ENCODE measurements at places on chromosomes 11 and 22. TPM values are rescaled to one million over a fixed set of nuclear protein-coding genes. Genes with fewer than 3 reads are reported as not detected.

MS4A4A gene
- not detected for total RNA-seq

OR51Q1 gene
- total RNA-seq: not detected

GLYATL2 gene
- not detected for total RNA-seq

NXPE1 gene
- not detected for total RNA-seq

RELA gene
- total RNA-seq: 85.2 TPM

DNA sequence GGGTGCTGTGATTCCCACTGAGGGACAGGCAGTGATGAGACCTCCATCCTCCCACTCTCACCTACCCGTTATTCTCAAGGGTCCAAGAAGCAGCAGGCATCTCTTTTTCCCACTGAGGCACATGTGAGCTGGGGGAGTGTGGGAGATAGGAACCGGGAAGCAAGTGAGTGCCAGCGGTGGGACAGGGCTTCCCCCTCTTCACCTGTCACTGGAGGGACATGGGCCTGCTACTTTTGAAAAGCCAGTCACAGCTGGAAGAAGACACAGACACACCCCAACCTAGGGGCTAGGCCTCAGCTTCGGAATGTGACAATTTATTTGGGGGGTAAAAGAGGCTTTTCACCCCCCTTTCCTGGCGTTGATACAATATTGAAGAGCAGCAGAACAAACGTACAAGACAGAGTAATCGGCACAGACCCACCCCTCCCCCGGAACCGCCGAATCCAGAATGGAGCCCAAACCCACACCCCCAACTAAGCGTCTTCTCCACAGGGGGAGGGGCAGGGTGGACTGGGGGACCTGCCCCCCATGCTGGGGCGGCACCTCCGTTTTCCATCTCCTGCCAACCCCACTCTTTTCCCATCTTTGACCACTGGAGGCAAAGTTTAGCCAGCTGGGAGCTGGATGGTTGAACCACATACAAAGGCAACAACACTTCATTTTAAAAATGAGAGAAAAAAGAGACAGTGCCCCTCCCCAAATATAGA, 10.7 kb downstream of the CBX6 start:
- no peak for DNase-seq
- H3K4me1 ChIP-seq: peaks cover 5% of the 10 kb centered on the region
- H3K4me3 ChIP-seq: no peak overlapping the region
- H3K36me3 ChIP-seq: no peaks in the 10 kb centered on the region
- no peak overlapping the region for H3K27ac ChIP-seq

- H3K27me3 ChIP-seq: peaks cover 13% of the 10 kb centered on the region
- H3K27ac ChIP-seq: no peak overlapping the region
- peaks cover 5% of the 10 kb centered on the region for H3K4me1 ChIP-seq
- DNase-seq: no peak
- no peak overlapping the region for H3K4me3 ChIP-seq
Observed at GRCh38 chr11:113613619-113614018, 92.5 kb downstream of the TMPRSS5 start.

DNA sequence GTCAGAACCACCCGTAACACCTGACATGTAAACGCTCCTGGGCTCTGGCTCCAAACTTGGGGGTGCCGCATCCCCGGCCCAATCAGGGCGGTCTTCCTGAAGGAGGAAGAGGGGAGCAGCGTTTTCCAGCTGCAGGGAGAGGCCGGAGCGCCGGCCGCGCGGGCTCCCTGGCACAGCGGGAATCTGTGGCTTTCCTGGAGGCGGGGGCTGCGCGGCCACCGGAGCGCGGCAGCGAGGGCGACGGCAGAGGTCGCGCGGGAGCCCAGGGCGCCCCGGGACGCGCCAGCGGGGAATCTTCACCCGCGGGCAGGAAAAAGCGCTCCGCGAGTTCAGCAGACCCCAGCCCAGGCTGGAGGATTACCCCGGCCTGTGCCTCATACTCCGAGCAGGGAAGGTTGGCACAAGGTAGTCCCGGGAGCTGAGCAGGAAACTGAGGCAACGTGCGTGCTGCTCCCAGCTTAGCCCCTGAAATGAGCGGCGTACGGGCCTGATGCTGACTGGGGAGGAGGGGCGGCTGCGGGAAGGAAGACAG, 600 bp upstream of the ESAM start:
- no peak overlapping the region for H3K27ac ChIP-seq
- peaks cover 19% of the 10 kb centered on the region for H3K27me3 ChIP-seq

GRCh38 chr11:64544616-64545296, 46.3 kb upstream of the SLC22A12 start:
- DNase-seq: peak; percentile 5
- H3K27me3 ChIP-seq: peaks cover 15% of the 10 kb centered on the region
- no peak overlapping the region for H3K27ac ChIP-seq
- H3K4me1 ChIP-seq: no peaks in the 10 kb centered on the region

DNA sequence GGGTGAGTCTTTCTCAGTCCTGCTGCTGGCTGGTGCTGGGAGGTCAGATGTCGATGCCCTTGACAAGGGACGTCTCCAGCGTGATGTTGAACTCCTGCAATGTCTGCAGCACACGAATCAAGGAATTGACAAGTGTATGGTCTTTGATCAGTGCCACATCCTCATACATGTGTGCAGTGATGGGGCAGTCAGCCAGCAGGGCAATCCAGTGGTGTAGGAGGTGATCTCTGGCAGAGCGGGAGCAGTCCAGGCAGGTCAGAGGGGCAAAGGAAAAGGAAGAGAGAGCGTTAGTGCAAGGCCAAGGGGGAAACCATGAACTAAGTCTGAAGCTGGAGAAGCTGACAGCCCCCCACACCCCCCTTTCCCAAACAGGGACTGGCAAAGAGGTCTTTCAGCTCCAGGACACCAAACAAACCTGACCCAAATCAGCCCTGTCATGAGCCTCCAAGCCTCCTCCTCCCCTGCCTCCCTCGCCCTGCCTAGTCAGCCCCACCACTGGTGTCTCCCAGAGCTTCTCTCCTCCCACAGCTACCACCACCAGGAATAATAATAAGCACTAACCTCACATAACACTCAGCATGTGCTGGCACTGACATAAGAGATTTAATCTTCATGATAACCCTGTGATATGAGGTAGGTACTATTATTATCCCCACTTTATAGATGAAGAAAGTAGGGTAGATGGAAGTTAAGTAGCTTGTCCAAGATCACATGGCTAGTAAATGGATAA, 48.4 kb upstream of the SCUBE2 start:
- no peak for DNase-seq
- peaks cover 7% of the 10 kb centered on the region for H3K4me1 ChIP-seq
- no peaks in the 10 kb centered on the region for H3K27me3 ChIP-seq
- no peak overlapping the region for H3K4me3 ChIP-seq
- H3K27ac ChIP-seq: no peak overlapping the region

GRCh38 chr11:61899146-61899841, 7.9 kb upstream of the FADS3 start:
- H3K4me1 ChIP-seq: peaks cover 5% of the 10 kb centered on the region
- DNase-seq: peak; percentile 89
- H3K36me3 ChIP-seq: no peaks in the 10 kb centered on the region
- H3K4me3 ChIP-seq: peak overlapping the region; percentile 20
- H3K27ac ChIP-seq: peak overlapping the region; percentile 72

DNA sequence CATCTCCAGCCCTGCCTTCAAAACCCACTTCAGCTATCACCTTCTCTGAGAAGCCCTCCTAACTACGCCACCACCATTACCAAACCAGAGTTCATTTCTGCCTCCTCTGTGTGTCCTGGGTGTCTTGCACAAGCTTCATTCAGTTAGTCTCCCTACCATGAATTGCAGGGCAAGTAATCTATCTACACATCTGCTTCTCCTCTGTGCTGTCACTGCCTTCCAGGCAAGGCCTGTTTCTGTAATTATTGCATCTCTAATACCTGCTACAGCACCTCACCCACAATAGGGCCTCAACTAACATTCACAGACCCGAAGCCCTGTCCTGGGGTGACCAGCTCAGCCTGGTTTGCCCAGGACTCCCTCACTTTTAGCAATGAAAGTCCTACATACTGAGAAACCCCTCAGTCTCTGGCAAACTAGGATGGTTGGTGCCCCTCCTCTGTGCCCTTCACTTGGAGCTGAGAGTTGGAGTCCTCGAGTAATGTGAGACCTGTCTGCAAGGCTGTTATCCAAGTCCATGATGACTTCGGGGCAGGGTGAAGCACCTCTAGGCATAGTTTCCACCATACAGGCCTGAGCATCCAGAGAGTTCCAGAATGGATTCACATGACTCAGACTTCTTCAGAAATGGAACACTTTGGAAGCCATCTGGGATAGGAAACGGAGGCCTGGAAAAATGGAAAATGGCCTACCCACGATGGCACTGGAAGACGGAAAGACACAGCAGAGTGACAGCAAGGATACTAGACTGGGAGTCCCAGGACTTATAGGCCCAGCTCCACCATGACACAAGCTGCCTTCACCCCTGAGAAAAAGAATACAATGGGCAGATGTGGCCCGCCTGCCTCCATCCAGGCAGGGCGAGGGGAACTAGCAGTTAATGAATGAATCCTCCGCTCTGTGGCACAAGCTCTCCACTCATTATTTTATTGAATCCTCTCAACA, 269.3 kb downstream of the BUD13 start:
- H3K27ac ChIP-seq: no peak overlapping the region
- no peak overlapping the region for H3K4me3 ChIP-seq
- H3K36me3 ChIP-seq: no peaks in the 10 kb centered on the region
- no peaks in the 10 kb centered on the region for H3K4me1 ChIP-seq
- H3K27me3 ChIP-seq: peaks cover 51% of the 10 kb centered on the region

Measured in natural killer cell treated with Interleukin-12 subunit alpha and Interleukin-12 subunit beta and Interleukin-15 and Interleukin-18, amount 100 ng/mL, for 72 hours (primary cell).